ENCODE measurements at places on chromosomes 5 and 9.

DNA sequence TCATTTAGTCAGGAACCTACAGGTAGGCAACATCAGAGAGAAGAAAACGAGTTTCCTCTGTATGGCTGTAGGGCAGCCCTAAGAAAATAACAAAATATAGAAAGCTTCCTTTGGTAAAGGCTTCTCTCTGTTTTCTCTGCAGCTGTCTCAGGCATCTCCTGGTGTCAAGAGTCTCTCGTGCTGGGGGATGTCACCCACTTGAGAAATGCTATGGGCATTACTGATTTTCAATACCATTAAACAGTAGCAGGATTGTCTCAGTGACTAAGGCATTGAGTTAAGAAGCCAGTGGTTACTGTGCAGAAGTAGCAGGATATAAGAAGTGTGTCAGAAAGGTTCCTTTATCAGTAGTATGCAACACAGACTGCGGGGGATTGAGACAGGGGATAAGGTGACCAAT, 32.4 kb downstream of the LIFR start:
- DNase-seq: no peak

DNA sequence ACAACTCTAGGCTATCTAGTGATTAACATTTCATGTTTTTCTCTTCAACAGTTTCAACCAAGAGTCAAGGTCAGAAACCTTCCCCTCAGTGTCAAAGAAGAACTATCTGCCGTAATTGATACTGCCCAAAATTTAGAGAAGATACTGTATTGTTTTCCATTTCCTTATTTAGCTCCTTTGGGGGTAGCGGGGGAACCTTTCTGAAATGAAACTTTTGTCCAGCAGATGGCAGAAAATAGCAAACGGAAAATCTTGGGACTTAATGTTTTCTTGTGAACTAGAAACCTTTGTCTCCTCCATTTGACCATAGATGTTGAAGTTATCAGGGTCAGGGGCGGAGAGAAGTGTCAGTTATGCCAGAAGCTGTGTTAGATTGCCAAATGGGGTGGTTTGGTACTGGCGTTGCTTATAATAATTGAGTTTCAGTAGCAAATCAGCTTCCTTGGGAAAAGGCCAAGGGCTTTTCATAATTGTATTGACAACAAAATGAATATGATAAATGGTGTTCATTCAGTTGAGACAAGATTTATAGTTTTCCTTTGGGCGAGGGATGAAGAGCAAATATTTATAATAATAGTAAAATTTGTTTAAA, 101.7 kb upstream of the TLX3 start:
- no peak for DNase-seq

DNA sequence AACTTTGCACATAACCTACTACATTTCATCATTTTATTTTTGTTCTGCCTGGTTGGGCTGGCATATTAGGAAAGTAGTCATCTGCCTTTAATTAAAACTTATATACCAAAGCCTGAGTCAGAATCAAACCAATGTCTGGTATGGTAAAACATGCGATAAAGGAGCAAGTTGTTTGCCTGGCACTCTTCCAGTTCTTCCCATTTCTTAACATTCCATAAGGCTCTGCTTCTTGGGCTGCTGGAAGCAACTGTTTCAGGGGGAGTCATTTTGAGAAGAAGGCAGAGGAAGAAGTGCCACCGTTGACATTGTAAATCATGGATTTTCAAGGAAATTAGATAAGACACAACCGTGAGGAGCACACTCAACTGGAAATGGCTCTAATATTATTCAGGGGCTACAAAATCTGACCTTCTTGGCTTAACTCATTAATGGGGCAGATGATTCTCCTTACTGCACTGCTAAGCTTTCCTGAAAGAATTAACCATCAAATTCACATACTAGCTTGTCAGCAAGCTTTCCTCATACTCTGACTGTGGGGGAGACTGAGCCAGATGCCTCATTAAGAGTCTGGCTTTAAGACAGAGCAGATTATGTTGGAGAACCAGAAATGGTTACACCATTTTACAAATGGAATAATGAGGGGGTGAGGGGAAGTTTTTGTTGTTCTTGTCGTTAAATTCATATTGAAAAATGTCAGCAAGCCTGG, 391.0 kb downstream of the TMEM232 start:
- no peak for DNase-seq

DNA sequence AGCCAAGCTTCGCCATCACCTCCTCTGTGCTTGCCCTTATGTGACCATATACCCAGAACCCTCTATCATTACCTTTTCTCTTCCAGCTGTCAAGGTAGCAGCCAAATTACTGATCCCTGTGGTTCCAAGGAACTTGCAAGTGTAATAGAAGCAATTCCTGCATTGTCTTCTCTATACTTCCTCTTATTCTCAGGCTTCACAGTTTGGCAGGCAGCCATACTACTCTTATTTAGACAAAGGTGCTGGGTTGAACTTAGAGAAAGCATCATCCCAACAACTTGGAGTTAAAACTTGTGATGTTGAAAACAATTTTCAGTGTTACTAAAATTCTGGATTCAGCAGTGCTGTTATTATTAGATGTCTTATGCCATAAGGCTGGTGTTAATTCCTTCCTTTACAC, 93.2 kb downstream of the NLN start:
- DNase-seq: no peak

DNA sequence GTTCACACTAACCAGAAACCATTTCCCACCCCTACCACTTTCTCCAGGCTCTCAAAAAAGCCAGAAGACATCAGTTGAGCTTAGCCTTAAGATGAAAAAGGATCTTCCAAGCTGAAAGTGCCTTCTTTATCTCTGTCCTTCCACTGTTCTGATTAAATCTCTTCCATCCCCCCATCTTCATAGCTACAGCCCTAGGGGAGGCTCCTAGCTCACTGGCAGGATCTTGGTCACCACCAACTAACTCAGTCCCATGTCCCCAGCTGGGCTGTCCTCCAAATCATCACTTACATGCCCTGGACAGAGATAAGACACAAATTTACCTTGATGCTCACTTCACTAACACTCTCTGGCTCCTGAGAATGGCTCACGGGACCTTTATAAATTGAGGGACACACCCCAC, 14.3 kb downstream of the LCP2 start:
- no peak for DNase-seq

DNA sequence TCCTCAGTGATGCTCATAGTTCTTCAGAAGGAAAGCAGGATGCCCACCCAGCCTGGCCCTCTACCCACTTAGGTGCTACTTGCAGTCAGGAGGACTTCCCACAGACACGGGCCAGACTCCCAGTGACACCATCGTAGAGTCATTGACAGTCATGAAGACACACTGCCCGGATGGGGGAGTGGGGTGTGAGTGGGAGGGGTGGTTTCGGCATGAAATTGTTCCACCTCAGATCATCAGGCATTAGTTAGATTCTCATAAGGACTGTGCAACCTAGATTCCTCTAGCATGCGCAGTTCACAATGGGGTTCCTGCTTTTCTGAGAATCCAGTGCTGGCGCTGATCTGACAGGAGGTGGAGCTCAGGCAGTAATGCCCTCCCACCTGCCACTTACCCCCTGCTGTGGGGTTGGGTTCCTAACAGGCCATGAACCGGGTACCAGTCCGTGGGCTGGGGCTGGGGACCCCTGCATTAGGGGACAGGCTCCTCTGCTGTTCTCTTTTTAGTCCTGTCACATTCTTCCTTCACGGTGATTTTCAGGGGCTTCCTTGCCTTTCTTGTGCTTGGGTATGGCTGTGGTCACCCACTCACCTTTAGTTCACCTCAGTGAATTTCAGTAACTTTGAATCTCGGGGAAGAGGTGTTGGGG, 88.2 kb upstream of the ANKRD55 start:
- DNase-seq: peak; percentile 47

- DNase-seq: no peak
These were observed 951.1 kb upstream of the NUDT12 start for GRCh38 chr5:104513640-104514072.

DNA sequence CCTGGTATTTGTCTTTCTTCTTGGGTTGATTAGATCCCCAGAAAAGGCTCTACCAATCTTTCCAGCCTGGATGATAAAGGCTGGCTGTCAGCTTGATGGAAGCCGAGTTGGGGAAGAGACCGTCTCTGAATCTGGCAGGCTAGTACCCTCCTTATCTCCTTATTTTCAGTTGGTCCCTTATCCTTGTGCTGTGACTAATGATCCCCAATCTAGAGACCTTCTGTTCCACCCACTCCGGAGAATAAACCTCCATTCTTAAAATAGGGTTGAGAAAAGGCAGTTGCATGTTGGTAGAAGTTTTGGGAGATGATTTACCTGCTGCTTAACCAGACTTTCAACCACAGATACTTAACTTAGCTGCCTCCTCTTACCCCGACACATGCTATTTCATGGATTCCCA, 52.3 kb downstream of the PRKACG start:
- DNase-seq: no peak

DNA sequence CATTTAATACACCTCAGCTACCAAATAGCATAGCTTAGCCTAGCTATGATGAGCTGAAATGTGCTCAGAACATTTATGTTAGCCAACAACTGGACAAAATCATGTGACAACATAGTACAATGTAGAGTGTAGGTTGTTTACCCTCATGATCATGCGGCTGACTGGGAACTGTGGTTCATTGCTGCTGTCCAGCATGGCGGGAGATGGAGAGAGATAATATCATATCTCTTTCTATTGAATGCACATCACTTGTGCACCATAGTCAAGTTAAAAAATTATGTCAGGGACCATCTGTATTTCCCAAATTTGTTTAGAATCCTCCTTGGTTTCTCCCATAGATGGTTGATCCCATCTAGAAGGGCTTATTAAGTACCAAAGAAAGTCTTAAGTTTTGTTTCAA, 151.1 kb upstream of the ELL2 start:
- no peak for DNase-seq

DNA sequence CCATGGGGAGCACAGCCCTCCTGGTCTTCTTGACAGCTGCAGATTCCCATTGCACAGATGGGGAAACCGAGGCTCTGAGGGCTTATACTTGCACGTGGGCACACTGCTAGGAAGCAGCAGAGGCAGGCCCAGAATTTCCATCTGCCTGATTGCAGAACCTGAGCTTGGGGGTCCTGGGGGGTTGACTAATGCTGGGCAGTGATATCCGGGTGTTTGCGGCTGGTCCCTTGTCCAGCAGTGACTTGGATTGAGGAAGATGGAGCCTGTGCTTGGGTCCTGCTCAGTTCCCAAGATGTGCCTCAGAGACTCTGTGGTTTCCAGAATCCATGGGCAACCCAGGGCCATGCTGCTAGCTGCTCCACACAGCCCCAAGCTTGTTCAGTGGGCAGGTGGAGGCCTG, 91.2 kb downstream of the PHF2 start:
- DNase-seq: no peak

All from stimulated activated CD4-positive, alpha-beta T cell treated with anti-CD3 and anti-CD28 coated beads, Interleukin-1b, Interleukin-23, amount 100 ng/mL, for 48 hours (primary cell).